ENCODE measurements at places on chromosomes 4 and X.

- no peak for DNase-seq
These were observed 143.5 kb downstream of the TSPAN5 start for GRCh38 chr4:98514741-98515469.

GRCh38 chr4:60737858-60738257 is 462.3 kb upstream of the ADGRL3 start:
- DNase-seq: no peak

DNA sequence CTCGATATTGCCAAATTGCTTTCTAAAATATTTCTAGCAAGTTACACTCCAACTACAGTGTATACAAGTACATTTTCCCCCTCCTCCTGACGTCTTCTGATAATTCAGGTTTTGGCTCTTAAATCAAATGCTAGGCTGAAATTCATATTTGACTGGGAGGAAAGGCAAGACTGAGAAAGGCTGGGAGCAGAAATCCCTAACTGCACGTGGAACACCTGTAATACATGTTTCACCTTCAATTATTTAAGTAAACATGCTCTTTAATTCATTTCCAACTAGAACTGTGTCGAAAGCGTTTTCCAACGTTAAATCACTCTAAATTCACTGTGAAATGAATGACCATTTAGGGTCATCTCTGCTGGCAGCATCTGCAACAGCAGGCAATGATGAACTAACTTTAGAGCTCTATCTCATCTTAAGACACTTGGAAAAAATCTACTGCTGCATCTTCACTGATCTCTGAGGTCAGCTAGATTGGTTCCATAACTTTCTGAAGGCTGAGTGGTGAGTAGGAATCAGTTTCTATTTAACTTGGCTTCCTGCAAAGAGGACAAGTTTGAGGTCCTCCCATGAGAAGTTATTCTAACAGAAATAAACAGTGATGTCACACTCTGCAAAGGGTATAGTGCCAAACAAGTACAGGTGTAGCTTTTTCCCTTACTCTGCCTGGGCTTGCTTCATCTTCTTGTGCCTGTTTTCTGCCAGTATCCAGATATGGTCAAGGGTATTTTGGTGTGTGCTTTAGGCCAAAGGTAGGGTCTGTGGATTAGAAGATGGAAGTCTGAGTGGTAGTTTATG is 144.3 kb upstream of the PAK3 start:
- no peak for DNase-seq

- DNase-seq: no peak
These were observed 648.3 kb downstream of the GABRG1 start for GRCh38 chr4:45475548-45475947.

DNA sequence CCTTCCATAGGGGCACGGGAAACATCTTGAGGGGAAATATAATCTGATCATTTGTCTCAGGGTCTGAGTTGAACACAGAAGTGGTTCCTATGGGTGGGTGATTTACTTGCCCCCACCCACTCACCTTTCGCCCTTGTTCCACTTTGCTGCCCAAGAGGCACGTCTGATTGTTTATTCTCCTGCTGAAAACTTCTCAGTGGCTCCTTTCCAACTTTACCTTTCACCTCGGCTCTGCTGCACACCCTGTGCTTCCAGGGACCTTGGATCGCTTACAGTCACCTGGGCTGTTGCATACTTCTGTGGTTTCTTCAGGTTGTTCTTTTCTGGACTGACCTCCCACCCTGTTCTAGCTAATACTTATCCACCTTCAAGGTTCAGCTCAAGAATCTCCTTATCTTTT is 213.4 kb upstream of the JADE1 start:
- no peak for DNase-seq

DNA sequence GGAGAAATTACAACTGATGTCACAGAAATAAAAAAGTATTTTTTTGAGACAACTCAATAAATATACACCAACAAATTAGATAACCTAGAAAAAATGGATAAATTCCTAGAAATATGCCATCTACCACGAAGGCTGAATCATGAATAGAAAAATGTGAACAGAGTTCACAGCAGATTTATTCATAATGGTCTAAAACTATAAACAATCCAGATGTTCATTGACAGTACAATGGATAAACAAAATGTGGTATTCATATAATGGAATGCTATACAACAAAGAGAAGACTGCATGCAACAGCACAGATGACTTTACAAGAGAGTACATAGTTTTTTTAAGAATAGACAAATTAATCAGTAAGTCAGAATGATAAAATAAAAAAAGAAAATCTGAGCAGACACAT is 55.2 kb downstream of the CLOCK start:
- no peak for DNase-seq

Data from sciatic nerve (tissue), 2 donors.